ENCODE measurements at places on chromosomes 2 and 18.

- H3K4me1 ChIP-seq, result no peaks in the 10 kb centered on the region
- H3K36me3 ChIP-seq, result no peaks in the 10 kb centered on the region
- DNase-seq, result no peak
- no peak overlapping the region for H3K27ac ChIP-seq
- no peak overlapping the region for H3K4me3 ChIP-seq
- H3K27me3 ChIP-seq, result no peaks in the 10 kb centered on the region
Measured at GRCh38 chr2:11659115-11659475, 10.9 kb downstream of the NTSR2 start.

DNA sequence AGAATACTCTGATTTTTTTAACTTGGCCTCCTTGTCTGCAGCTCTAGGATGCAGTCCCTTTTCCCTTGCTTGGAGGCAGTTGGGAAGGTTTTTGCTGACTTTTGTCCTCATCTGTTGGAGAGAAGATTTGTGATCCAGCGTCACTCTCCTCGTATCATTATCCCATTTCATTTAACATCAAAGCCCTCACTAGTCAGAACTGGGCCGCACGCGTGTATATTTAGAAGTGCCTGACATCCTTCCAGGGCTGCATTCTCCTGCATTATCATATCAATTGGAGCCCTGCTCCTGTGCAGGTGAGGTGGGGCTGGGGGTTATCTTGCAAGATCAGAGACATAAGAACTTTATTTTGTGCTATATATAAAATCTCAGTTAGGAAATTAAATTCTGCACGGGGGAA, 435.1 kb upstream of the HS6ST1 start:
- no peak overlapping the region for H3K27ac ChIP-seq
- H3K4me3 ChIP-seq, result no peak overlapping the region
- no peaks in the 10 kb centered on the region for H3K27me3 ChIP-seq
- DNase-seq, result no peak
- no peaks in the 10 kb centered on the region for H3K4me1 ChIP-seq

DNA sequence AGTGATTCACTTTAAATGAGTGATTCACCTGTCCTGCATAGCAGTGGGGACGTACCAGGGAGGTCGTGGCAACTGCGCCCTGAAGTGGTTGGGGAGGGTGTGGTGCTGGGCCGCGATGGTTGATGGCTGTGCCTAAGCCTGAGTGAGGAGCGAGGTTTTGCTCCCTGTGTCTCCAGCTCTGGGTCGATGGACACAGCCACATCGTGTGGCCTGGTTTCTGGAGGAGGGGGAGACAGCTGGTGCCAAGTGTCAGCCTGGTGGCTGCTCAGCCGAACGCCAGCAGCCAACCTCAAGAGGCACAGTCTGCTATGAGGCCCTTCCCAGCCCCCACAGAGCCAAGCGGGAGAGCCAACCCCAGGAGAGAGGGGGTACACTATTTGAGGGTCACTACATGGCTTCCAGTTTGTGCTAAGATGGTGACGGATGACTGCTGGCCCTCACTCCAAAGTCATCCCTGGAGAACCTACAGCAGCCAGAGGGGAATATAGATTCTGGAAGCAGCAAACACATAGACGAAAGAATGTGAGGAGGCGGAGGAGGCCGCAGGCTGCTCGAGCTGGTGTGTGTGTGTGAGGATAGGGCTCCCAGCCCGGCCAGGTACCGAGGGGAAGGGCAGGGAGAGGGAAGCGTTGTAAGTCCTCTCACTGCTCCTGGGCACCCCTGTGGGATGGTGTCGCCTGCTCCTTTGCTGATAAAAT, 58.6 kb upstream of the OTOF start:
- H3K27me3 ChIP-seq, result no peaks in the 10 kb centered on the region
- no peak for DNase-seq
- H3K27ac ChIP-seq, result no peak overlapping the region
- H3K4me3 ChIP-seq, result no peak overlapping the region
- no peaks in the 10 kb centered on the region for H3K36me3 ChIP-seq

DNA sequence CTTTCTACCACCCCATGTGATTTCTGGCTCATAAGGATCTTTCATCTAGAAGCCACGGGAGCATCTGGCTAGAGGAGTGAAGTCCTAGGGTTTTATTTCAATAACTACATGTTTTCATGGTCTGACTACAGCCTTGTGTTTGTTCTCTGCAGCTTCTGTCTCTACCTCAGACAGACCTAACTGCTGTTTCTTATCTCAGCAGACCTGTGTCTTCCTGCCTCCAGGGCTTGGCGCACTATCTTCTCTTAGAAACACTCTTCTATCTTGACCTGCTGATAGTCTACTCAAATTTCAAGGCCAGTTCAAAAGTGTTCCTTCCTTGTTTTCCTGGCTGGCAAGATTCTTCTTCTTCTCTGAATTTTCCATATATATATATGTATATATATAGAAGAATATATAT, 11.0 kb upstream of the TRIB2 start:
- no peaks in the 10 kb centered on the region for H3K27me3 ChIP-seq
- H3K4me1 ChIP-seq, result no peaks in the 10 kb centered on the region
- H3K4me3 ChIP-seq, result no peak overlapping the region
- H3K36me3 ChIP-seq, result no peaks in the 10 kb centered on the region
- no peak for DNase-seq

- H3K4me3 ChIP-seq, result no peak overlapping the region
- H3K4me1 ChIP-seq, result no peaks in the 10 kb centered on the region
- no peak overlapping the region for H3K27ac ChIP-seq
- no peaks in the 10 kb centered on the region for H3K36me3 ChIP-seq
- no peaks in the 10 kb centered on the region for H3K27me3 ChIP-seq
Measured at GRCh38 chr2:29238497-29238896, 123.3 kb downstream of the CLIP4 start.

- no peaks in the 10 kb centered on the region for H3K4me1 ChIP-seq
- no peak for DNase-seq
- no peaks in the 10 kb centered on the region for H3K27me3 ChIP-seq
- H3K36me3 ChIP-seq, result no peaks in the 10 kb centered on the region
Measured at GRCh38 chr2:208548700-208549099, 142.1 kb downstream of the PTH2R start.

DNA sequence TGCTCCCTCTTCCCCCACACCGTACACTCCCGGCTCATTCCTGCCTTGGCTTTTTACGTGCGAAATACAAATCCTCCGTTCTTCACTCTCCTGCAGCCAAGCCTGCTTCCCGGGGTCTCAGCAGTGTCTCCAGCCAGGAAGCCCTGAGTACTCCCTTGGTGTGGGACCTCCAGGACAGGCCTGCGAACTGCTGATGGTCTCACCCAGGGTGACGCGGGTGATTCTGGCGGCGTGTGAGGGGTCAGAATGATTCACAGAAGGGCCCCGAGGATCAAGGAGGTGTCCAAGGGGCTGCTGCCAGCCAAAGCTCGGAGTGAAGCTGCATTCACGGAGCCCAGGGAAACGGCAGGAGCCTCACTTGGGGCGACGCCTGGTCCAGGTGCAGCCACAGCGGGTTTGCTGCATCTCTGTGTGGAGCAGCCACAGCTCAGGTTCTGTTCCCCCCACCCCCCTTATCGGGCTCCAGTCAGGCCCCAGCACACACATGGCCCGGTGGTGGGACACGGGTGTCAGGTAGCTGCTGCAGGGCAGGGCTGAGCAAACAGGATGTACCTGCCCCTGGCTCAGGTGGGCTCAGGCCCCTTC, 337.7 kb upstream of the MYT1L start:
- no peak for DNase-seq
- H3K36me3 ChIP-seq, result no peaks in the 10 kb centered on the region
- H3K4me1 ChIP-seq, result no peaks in the 10 kb centered on the region
- no peak overlapping the region for H3K4me3 ChIP-seq
- no peaks in the 10 kb centered on the region for H3K27me3 ChIP-seq

GRCh38 chr18:53610957-53611356, 613.5 kb downstream of the MBD2 start:
- H3K27ac ChIP-seq, result no peak overlapping the region
- no peaks in the 10 kb centered on the region for H3K36me3 ChIP-seq
- H3K4me3 ChIP-seq, result no peak overlapping the region
- H3K27me3 ChIP-seq, result no peaks in the 10 kb centered on the region
- no peaks in the 10 kb centered on the region for H3K4me1 ChIP-seq

DNA sequence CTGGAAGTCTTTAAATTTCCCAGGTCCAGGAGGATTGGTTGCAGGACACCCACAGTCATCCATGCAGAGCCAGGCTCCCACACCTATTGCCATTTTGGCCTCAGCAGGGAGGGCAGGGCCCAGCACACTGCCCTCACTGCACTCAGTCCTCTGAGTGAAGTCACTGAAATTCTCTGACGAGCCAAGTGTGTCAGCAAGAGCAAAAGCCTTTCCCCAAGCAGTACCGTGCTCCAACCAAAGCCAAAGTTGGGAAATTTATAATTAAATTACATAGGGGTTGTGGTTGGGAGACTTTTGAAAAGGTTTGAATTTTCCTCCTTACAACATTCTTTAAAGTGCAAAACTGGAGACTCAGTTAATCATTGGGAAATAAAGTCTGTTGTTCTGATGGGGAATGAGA, 98.5 kb upstream of the CD226 start:
- no peaks in the 10 kb centered on the region for H3K27me3 ChIP-seq
- no peaks in the 10 kb centered on the region for H3K36me3 ChIP-seq
- H3K4me3 ChIP-seq, result no peak overlapping the region
- H3K27ac ChIP-seq, result no peak overlapping the region

DNA sequence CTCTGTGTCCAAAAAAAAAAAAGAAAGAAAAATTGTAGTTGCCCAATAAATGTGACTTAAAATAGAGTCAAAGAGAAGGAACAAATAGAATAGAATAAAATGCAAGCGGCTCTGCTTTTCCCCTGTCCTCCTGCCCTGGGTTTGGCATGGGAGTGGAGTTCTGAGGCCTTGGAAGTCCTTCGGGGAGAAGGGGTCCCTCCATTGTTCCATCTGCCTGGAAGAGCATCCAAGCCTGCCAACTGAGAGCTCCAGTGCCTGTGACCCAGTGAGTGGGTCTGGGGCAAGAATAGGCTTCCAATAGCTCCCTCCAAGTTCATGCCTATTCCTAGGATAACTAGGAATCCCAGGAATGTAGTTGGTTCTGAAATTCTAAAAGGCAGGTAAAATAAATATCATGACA, 321.4 kb downstream of the MYCN start:
- no peak for DNase-seq
- no peak overlapping the region for H3K4me3 ChIP-seq
- no peaks in the 10 kb centered on the region for H3K4me1 ChIP-seq
